KG1 (cell line): ENCODE measurements at places on chromosomes 1 and 21.

DNA sequence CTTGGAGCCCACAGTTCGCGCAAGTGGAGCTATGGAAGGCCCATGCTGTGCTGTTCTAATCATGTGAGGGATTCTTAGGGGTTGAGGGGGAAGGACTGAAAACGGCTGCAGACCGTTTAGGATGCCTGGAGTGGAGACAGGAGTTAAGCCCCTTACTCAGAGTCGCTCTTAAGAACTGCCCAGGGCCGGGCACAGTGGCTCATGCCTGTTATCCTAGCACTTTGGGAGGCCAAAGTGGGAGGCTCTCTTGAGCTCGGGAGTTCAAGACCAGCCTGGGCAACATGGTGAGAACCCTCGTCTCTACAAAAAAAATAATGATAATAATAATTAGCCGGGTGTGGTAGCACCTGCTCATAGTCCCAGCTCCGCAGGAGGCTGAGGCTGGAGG is 1.1 kb downstream of the ZNF672 start:
- no peak for DNase-seq

- no peak for DNase-seq
Measured at GRCh38 chr21:41678016-41678923, 88.6 kb downstream of the RIPK4 start.

DNA sequence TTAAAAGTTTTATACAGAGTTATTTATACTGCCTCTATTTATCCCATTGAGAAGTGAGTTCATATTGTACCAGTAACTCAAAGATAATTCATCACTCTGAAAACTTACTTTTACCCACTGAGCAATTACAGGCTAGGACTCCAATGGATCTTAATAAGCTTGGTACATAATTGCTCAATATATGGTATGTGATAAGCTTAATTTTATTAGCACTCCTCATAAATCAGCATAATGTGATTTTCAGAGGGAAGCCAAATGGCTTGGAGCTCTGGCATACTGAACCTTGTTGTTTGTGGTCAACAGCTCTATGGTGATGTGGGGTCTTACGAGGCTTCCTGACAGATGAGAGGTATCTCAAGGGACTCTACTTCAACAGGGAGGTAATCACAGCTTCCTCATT is 26.3 kb downstream of the ADAM30 start:
- DNase-seq: no peak

- DNase-seq: no peak
Measured at GRCh38 chr21:34180407-34180806, 107.0 kb downstream of the MRPS6 start.

DNA sequence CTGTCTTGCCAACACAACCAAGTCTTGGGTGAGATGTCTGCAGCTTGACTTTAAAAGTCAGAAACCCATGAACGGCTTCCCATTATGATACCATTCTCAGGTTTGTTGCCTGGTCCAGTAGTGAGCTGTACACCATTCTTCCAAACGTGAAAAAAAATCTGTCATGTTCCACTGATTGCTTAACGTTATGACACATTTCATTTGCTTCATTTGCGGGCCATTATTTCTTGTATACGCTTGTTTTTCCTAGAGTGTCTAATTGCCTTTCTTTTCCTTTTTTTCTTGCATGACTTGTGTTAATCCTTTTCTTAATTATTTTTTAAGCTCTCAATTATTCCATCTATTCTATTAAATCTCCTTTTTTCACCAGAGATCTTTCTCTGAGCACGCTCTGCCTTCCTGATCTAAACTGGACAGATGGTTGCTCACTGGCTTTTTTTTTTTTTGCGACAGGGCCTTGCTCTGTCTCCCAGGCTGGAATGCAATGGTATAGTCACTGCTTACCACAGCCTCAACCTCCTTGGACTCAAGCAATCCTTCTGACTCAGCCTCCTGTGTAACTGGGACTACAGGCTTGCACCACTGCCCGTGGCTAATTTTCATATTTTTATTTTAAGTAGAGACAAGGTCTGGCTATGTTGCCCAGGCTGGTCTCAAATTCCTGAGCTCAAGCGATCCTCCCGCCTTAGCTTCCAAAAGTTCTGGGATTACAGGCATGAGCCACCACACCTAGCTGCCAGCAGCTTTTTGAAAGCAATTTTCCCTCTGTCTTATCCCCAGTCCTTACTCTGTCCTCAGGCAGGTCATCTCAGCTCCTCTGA is 31.7 kb upstream of the CAMTA1 start:
- DNase-seq: no peak

DNA sequence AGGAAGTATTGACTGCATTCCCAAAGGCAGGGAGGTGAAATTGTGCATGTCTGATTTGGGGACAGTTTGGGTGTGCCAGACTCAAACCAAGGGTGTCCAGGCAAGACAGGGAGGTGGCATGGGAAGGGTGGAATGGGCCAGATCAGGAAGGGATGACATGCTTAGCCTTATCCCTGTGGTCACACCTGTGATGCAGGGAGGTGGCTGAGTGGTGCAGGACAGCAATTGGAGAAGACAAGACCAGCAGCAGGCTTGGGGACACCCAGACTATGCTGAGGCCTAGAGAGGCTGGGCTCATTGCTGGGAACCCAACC is 4.0 kb downstream of the FOXO6 start:
- no peak for DNase-seq

DNA sequence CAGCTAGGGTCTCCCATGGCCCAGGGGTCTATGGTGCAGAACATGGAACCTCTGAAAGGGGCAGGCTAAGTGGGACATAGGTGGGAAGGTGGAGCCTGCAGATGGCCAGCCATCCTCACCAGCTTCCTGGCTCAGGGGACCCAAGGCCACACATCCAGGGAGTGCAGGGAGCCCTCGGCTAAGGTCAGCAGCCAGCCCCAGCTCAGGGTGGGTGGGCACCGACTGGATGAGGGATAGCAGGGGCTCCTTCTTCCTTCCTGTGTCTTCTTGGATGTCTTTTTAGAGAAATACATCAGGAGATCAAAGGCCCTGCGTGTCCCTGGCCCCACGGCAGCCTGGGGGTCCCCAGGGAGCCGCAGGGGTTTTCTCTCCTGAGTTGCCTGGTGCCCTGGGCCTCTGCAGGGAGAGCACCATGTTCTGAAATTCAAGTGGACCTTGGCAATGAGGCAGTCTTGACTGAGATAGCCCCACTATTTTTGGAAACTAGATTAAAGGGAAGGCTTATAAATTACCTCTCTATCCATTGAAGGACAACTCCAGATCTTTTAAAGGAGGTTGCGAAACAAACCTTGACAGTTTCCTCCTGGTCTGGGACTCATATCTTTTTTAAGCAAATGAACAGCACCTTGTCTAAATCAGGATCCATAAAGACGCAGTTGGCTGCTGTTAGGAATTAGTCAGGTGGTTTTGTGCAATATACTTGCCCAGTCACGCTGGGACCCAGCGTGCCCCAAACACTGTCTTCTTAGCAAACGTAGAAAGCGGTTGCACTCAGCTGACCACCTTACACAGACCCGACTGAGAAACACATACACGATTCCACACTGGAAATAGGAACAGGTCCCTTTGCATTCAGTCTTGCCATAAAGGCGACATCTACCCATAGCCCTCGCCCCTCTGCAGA is 242.3 kb downstream of the TOMM20 start:
- no peak for DNase-seq

DNA sequence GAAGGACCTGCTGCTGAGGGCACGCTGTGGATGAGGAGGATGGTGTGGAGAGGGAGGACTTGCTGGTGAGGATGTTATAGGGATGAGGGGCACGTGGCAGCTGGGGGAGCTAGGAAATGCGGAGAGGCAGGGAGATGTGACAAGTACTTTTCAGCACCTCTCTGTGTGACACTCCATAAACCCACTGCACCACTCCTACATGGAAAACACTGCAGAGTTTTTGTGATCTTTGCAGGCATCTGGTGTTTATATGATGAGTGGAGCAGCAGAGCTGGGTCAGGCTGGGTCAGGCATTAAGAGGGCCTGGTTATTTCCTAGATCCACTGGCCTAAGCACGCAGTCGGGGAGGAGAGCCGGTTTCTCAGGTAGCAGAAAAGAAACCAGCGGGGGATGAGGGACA is 167.3 kb upstream of the COA6 start:
- DNase-seq: no peak

GRCh38 chr1:199859491-199859933 is 168.0 kb upstream of the NR5A2 start:
- DNase-seq: peak; percentile 49

DNA sequence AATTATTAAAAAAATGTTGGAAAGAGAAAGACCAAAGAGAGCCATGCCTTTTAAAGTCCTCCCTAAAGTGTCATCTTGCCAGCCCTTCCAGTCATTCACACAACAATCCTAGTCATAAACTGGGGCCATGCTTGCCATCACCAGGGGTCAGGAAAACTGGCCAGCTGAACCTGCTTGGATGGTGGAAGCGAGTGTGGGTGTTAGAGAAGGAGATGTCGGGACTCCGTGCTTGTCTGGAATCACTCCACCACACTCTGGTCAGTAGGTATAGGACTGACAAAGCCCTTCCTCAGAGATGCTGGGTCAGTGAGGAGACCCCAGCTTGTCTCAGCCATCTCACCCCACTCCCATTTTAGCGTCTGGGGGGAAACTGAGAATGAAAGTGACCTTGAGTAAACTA is 3.3 kb upstream of the HAPLN2 start:
- no peak for DNase-seq

- DNase-seq: no peak
Measured at GRCh38 chr1:170426596-170426995, 105.4 kb upstream of the GORAB start.

DNA sequence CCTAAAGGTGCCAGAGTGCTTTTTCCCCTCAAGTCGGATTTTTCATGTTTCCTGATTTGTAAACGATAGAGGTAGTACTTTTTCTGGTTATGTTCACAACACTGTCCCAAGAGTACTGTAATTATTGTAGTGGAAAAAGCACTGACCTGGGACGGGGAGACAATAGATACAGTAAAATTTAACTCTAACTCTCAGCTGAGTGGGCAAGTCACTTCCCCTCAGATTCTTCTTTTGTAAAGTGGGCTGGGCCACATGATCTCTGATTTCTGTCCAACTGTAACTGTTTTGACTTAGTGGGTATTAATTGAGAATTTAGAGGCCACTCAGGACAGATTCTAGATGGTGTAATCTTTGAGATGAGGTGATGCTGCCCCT is 19.1 kb downstream of the MARCKSL1 start:
- no peak for DNase-seq

GRCh38 chr21:37145635-37146111 is 72.6 kb downstream of the TTC3 start:
- DNase-seq: no peak

DNA sequence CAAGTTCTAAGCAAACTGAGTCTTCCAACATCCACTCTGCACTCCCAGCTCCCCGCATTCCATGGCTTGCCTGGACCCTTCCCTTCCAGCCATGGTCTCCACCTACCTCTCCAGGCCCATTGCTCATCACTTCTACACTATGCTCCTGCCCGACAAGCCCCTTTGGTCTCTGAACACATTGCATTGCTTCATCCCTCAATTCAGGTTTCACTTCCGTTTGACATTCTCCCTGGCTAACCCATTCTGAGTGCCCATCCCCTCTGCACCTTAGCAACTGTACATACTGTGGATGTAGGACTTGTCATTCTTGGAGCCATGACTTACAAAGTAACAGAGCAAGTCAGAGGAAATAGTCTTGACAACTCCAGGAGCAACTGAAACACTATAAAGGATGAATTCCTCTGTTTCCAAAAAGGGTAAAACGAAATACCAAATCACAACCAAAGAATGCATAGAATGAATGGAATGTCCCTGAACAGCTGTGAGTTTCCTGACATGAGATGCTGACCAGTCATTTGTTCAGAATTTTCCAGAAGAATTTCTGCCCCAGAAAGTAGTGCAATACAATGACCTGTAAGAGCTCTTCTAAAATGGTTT is 66.7 kb downstream of the KCNJ6 start:
- no peak for DNase-seq

- no peak for DNase-seq
Measured at GRCh38 chr21:31926498-31926897, 53.7 kb downstream of the HUNK start.

DNA sequence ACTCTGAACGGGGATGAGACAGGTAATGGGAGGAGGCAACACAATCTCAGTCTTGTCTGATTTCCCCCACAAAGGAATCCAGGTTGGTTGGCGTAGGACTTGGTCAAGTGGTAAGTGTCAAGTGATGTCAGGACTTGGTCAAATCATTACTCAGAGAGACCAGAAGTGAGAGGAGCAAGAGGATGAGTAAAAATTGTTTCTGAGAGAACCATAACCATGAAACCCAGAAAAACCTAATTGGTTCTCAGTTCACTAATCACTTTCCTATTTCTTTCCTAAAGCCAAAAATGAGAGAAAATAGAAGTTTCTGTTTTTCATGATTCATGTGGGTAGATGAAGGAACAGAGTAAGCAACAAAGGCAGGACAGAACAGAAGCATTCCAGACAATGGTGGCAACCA is 5.0 kb downstream of the PHC2 start:
- no peak for DNase-seq
